NCI-H460 (cell line): ENCODE measurements at places on chromosomes 7 and 10. TPM values are rescaled to one million over a fixed set of nuclear protein-coding genes. Genes with fewer than 3 reads are reported as not detected.

Gene HECTD2
- total RNA-seq: 14.0 and 17.1 TPM in 2 replicates

GRCh38 chr7:155741805-155742204, 70.5 kb downstream of the SHH start:
- DNase-seq: no peak

GRCh38 chr7:92641921-92642511, 51.8 kb upstream of the FAM133B start:
- DNase-seq: no peak

Gene SPRN
- total RNA-seq: not detected in 2 replicates

Gene HERC4
- total RNA-seq: 49.6 and 61.2 TPM in 2 replicates

Gene FKBP6
- total RNA-seq: 0.17 TPM in 1 of 2 replicates, not detected in the other
